ENCODE measurements at places on chromosomes 5 and 9. TPM values are rescaled to one million over a fixed set of nuclear protein-coding genes. Genes with fewer than 3 reads are reported as not detected.

The PAXX gene
- 79.7 TPM for total RNA-seq

The SMARCA2 gene
- total RNA-seq: 32.1 TPM

The GARIN3 gene
- not detected for total RNA-seq

The IL13 gene
- not detected for total RNA-seq

The IL9 gene
- total RNA-seq: not detected

The FYB1 gene
- 11.5 TPM for total RNA-seq

The LCN2 gene
- total RNA-seq: 3.4 TPM

The GALNT12 gene
- total RNA-seq: 3.2 TPM

The HAUS6 gene
- 20.8 TPM for total RNA-seq

The PCDHGA10 gene
- total RNA-seq: not detected

The PTPRD gene
- total RNA-seq: 0.35 TPM

The ROR2 gene
- total RNA-seq: 1.7 TPM

The STK32A gene
- total RNA-seq: 0.13 TPM

Measured in A549 treated with AZD2906 at 1 μM for 4 hours (cell line).